EL (cell line): ENCODE measurements at places on chromosomes 2 and 18.

GRCh38 chr18:10245846-10246175 lies 208.6 kb upstream of the APCDD1 start:
- DNase-seq = no peak

GRCh38 chr18:32661486-32662299 lies 111.1 kb downstream of the KLHL14 start:
- no peak for DNase-seq

GRCh38 chr2:21020031-21020667 lies 23.7 kb downstream of the APOB start:
- DNase-seq = no peak

DNA sequence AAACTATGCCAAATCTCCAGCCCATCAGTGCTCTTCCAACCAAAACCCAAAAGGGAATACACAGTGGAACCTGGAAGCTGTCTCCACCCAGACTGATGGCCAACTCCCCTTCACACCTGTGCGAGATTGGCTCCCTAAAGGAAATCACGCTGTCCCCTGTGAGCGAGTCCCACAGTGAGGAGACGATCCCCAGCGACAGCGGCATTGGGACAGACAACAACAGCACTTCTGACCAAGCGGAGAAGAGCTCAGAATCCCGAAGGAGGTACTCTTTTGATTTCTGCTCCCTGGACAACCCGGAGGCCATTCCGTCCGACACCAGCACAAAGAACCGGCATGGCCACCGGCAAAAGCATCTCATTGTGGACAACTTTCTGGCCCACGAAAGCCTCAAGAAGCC lies 271.1 kb downstream of the SETBP1 start:
- DNase-seq = no peak

DNA sequence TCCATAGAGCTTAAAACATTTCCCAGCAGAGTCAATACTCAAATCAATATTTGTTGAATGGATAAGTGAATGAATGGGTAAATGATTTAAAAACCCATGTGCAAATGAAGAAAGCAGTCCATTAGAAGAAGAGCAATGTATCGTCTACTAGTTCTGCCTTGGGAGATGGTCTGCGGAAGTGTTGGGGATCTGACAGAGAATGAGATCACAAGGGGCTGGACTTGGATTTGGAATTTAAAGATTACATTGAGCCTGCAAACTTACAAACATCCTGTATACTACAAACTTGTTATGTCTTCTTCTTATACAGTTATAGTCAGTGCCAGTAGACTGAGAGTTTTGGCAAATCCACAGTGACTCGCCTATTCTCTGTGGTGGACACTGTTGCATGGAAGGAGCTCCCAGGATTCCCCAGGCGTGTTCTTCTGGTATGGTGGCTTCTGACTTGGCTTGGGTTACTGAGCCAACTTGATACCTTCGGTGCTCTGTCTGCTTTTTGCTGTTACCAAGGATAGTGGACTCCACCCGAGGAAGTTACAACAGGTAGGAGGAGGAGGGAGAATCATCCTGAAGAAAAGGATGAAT lies 163.3 kb upstream of the SERPINE2 start:
- no peak for DNase-seq

GRCh38 chr2:110731064-110731463 lies 1.3 kb upstream of the ACOXL start:
- no peak for DNase-seq

- DNase-seq = peak; percentile 97
Observed at GRCh38 chr2:234996069-234996940, 44.5 kb downstream of the SH3BP4 start.

GRCh38 chr2:148218326-148219075 lies 197.6 kb downstream of the MBD5 start:
- DNase-seq = no peak

DNA sequence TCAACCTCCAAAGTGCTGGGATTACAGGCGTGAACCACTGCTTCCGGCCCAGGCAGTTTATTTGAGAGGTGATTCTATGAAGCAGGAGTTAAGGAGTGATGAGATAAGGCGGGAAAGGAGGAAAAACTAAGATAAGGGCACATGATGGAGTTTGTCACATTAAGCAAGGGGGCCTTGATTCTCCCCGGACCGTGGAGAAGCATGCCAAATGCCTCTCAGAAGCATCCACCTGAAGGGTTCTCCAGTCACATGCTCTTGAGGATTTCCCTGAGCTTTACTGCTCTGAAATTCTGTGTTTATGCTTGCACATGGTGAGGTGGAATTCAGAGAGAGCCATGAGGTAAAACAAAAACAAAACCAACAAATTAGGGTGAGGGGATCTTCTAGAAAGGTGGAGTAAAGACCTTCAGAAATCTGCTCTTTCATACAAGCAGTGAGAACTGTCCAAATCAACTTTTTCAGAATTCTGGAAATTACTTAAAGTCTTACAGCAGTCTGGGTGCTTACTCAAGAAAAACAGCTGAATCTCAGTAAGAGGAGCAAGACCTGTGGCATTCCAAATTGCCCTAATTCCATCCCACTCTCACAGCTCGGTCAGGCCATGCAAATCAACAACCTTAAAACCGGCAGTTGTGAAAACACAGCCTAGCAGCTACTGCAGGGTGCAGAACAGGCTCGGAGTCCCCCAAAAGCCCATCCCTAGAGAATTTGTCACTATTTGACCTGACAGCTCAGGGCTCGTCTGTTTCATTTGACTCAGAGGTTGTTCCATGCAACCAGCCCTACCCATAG lies 69.1 kb upstream of the CTLA4 start:
- no peak for DNase-seq

- peak; percentile 63 for DNase-seq
Observed at GRCh38 chr2:10500601-10501361, 52.7 kb upstream of the ODC1 start.

GRCh38 chr2:42913280-42913878 lies 121.0 kb upstream of the HAAO start:
- no peak for DNase-seq

- peak; percentile 6 for DNase-seq
Observed at GRCh38 chr2:208129744-208130711, at the start of gene CRYGC. Gene CRYGC (minus strand): TSS chr2:208129828. CDS start chr2:208129792, 36 bp downstream.

DNA sequence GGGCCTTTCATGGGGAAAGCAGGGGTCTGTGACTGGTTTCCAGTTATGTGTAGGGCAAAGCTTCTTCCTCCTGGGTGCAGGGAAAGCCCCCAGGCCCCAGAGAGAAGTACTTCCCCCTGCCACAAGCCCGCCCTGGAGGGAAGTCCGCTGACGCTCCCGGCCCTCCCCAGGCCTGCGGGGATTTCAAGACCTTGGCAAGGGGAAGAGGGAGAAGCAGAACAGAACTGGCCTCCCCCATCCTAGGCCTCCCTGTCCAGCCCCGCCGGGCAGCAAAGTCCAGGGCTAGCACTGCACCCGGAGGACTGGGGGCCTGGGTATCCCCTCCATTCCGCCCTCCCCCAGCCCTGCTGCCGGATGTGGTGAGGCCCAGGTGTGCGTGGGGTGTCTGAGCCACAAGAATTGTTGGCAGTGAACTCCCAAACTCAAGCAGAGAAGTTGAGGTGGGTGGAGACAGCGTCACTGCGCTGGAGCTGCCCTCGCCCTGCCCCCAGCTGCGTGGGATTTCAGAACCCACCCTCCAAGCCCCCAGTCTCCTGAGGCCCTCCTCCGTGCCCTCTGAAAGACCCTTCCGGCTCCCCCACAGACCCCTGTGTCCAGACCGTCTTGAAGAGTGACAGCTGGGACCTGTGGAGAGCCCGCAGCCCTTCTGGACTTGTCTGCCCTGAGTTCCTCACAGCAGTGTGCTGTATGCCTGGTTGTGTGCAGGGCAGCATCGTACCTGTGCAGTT lies 1.1 kb upstream of the DUSP2 start:
- no peak for DNase-seq

DNA sequence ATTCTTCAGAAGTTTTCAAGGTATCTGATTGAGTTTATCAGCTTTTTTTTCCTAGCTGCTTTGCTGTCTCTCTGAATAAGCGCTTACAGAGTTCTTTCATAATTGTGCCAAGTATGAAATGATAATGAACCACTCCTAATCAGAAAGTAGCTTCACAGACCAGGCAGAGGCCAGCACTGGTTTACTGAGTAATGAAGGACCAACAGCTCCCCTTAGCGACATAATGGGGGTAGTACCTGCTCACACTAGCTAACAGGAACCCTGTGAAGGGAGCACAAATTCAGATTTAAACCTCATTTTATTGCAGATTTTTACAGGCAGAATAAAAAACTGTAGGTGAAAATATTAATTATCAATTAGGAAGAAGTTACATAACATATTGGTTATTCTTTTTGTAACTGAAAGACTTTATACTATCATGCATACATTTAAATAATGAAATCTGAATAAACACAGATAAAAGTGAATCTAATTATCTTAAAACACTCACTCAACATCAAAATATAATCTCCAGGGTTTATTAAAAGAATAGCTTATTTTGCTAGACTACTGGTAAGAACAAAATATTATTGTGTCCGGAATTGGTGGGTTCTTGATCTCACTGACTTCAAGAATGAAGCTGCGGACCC lies 53.7 kb upstream of the LRRC30 start:
- peak; percentile 73 for DNase-seq
